ENCODE measurements at places on chromosomes 2 and 18.

- DNase-seq, result no peak
Measured at GRCh38 chr2:153028626-153029025, 310.2 kb downstream of the ARL6IP6 start.

GRCh38 chr2:194363878-194364277, 1293.1 kb upstream of the SLC39A10 start:
- DNase-seq, result no peak

GRCh38 chr2:131145040-131145439, 39.9 kb downstream of the PLEKHB2 start:
- no peak for DNase-seq

GRCh38 chr2:224594840-224595239, 9.7 kb upstream of the CUL3 start:
- DNase-seq, result no peak

- peak; percentile 81 for DNase-seq
Measured at GRCh38 chr18:58392324-58393000, 236.4 kb downstream of the ALPK2 start.

GRCh38 chr2:59936048-59936447, 617.4 kb downstream of the BCL11A start:
- no peak for DNase-seq

GRCh38 chr18:52459890-52460289, 119.9 kb downstream of the DCC start:
- DNase-seq, result no peak

- DNase-seq, result no peak
Measured at GRCh38 chr18:48609820-48610815, 71.3 kb downstream of the CTIF start.

- peak; percentile 62 for DNase-seq
Measured at GRCh38 chr2:70087702-70088597, 673 bp downstream of the PCBP1 start.

- DNase-seq, result no peak
Measured at GRCh38 chr18:49142216-49142615, 191.5 kb upstream of the SMAD7 start.
